ENCODE measurements at places on chromosomes 11 and 22.
A peak's percentile ranks its signal among the peaks of the same experiment; 100 is the strongest.

DNA sequence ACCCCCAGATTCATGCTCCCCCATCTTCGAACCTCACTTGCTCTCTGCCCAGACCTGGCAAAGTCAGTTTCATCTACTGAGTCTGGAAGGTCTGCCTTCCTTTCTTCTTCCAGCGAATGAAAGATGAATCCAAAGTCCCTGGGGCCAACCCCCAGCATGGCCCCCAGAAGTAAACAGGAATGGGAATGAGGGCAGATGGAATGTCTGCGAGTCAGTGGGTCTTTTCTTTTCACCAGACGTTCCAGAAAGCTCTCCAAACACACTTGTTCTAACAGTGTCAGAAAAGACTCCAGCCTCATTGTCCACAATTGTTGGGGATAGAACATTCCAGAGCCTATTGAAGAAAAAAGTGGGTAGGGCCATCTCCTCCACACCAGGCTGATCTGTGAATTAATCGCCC is 28.6 kb downstream of the RIBC2 start:
- no peak for DNase-seq

- no peak for DNase-seq
Measured at GRCh38 chr11:105368711-105369110, 229.1 kb upstream of the CARD18 start.

DNA sequence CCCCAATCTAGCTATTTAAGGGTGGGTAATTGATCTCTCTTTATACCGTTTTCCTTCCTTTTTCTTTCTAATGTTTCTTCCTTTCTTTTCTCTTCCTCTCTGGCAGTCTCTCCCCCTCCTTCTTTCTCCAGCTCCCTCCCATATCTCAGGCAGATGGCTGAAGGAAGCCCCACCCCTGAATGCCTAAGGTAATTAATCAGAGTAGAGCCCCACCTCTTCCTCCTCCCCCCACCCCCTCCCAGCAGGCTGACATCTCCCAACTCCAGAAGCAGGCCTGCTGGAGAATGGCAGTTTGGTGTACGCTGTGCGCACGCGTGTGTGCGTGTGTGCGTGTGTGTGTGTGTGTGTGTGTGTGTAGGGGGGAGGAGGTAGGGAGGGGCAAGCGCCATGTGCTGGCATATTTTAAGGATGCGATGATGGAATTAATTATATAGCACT is 122.6 kb downstream of the APOL5 start:
- no peak for DNase-seq

- no peak for DNase-seq
Measured at GRCh38 chr11:120698918-120699317, 187.4 kb downstream of the GRIK4 start.

- no peak for DNase-seq
Measured at GRCh38 chr22:48299124-48299523, 1528.5 kb downstream of the BRD1 start.

- DNase-seq: no peak
Measured at GRCh38 chr11:34624069-34624468, 3.2 kb downstream of the EHF start.

DNA sequence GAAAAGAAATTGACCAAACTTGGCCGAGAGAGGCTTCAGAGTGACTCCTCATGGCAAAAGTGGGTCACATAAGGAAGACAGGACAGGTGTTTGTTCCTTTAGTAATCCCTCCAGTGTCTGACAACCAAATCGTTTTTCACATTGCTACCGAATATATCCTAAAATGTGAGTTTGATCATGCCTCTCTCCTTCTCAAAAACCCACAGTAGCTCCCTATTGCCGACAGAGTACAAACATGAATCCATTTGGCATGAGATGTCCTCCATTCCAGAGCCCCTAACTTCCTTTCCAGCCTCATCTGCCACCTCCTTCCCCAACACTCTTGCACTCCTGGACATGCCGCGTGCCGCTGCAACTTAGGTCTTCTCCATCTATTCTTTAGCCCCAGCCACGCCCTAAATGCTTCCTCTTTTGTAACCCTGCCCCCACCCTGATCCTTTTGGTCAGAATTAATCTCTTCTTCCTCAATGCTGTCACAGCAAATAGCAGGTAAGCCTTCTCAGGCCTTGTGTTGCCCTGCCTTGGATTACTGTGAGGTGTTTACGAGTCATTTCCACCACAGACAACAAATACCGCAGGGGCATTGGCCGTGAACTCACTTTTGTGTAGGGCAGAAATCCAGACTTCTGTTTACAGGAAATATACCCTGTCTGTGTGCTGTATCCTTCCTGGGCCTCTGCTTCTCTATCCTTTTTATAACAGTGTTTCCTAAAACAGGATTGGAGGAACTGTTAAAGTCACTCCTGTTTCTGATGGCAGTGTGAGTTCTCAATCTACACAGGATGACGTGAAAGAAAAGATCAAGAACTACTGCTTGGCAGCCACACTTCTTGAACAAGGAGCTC is 66.0 kb upstream of the FTH1 start:
- DNase-seq: no peak

DNA sequence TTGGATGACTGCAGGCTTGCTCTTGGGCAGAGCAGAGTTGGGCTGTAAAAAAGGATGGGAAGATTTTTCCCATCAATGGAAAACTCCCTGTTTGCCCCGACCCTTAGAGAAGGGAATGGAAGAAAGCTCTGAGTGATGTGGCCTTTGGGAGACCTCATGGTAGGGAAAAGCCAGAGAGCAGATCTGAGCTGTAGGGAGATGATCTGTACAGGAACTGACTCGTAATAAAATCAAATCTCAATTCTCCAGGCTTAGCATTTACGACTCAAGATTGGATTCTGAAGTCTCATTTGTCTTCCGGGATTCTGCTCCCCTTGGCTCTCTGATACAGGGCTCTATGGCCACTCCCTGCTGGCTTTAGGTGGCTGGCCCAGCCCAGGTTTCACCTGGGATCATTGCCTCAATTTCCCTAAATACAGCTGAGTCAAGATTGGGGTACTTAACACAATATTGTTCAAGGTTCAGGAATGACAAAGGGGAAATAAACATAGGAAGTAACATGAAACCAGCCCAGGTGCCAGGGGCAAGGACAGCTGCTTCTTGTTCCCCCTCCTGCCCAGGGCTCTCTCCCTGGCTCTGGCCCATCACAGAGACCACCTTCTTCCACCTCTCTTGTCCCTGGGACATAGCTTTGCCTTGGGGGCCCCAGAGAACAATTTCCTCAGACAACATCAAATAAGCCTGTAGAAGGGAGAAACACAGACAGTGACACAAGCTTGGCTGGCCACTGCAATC is 38.4 kb upstream of the THY1 start:
- no peak for DNase-seq

DNA sequence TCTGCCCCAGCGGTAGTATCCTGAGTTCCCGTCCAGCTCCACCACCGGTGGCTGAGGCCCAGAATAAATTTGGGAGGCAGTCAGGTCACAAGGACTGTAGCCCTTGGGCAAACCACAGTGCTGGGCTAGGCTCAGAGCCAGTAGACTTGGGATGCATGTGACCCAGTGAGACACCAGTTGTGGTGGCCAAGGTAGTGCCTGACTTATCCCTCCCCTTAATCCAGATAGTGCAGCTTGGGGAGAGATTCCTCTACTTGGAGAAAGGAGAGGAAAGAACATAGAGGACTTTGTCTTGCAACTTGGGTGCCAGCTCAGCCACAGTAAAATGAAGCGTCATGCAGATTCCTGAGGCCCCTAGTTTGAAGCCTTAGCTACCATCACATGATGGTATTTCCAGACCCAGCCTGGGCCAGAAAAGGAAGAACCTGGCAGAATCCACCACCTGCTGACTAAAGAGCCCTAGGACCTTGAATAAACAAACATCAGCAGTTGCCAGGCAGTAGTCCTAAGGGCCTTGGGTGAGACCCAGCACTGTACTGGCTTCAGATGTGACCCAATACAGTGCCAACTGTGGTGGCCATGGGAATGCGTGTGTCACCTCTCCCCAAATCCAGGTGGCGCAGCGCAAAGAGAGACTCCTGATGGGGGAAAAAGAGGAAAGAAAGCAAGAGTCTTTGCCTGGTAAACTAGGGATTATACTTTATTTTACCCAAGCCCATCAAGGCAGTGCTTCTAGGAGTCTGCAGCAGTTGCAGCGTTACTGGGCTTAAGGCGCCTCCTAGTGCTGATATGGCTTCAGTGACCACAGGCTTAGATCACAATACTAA is 17.0 kb upstream of the DDX10 start:
- peak; percentile 49 for DNase-seq

GRCh38 chr11:132409573-132410355 is 1039.3 kb downstream of the NTM start:
- no peak for DNase-seq

GRCh38 chr22:42177891-42178336 is 47.3 kb upstream of the CYP2D6 start:
- DNase-seq: no peak
